ENCODE measurements at places on chromosomes 4 and X. TPM values are rescaled to one million over a fixed set of nuclear protein-coding genes. Genes with fewer than 3 reads are reported as not detected.
A peak's percentile ranks its signal among the peaks of the same experiment; 100 is the strongest.

Gene SMARCAD1
- total RNA-seq: 15.6 TPM

Gene NXF2B
- total RNA-seq: not detected

Gene NAA11
- not detected for total RNA-seq

Gene RGN
- total RNA-seq: not detected

Gene CT45A10
- not detected for total RNA-seq

Gene HMX1
- total RNA-seq: not detected

Gene APEX2
- 15.9 TPM for total RNA-seq

Gene TMPRSS11F
- not detected for total RNA-seq

Gene RAB41
- total RNA-seq: not detected

Gene CPE
- total RNA-seq: 23.6 TPM

Gene DOK7
- 4.1 TPM for total RNA-seq

DNA sequence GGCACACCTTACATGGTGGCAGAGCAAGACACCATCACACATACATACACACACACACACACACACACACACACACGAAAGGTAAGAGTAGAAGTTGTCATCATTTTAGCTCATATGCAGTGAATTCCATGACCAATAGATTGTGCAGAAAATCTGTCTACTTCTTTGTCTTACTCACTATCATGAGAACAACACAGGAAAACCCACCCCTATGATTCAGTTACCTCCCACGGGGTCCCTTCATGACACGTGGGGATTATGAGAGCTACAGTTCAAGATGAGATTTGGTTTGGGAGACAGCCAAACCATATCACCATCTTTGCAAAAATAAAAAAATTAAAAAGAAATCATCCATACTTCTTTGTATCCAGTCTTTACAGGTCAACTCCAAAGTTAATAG lies 221.1 kb downstream of the BMPR1B start:
- H3K4me3 ChIP-seq: no peak overlapping the region
- no peaks in the 10 kb centered on the region for H3K36me3 ChIP-seq
- H3K27ac ChIP-seq: no peak overlapping the region
- no peak for DNase-seq

DNA sequence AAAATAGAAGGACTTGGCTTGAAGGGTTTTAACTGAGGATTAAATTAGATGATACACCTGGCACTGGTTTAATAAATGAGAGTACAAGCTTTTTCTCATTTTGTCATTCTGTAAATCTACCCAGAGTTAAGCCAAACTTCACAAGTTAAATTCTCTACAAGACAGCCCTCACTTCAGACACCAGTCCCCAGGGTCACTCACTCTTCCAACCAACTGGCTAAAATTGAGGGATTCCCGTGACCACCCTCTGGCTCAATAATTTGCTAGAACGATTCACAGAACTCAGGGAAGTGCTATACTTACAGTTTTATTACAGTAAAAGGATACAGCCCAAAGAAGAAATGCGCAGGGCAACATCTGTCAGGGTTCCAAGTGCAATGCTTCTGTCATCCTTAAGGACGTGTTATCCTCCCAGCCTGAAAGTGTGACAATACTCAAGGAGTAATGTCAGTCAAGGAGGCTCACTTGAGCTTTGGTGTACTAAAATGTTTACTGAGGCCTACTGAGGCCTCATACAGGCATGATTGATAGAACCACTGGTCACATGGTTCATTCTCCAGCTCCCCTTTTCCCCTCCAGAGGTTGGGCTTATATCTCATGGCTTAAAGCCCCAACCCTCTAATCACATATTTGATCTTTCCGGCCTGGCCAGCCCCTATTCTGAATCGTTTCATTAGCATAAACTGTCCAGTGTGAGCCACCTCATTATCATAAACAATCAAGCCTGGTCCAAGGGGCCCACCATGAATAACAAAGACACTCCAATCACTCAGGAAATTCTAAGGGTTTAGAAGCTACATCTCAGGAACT lies 9.6 kb upstream of the TMSB4X start:
- H3K27ac ChIP-seq: no peak overlapping the region
- H3K4me1 ChIP-seq: no peaks in the 10 kb centered on the region
- H3K27me3 ChIP-seq: no peaks in the 10 kb centered on the region
- H3K4me3 ChIP-seq: no peak overlapping the region
- no peaks in the 10 kb centered on the region for H3K36me3 ChIP-seq

- DNase-seq: no peak
- no peaks in the 10 kb centered on the region for H3K27me3 ChIP-seq
- H3K27ac ChIP-seq: no peak overlapping the region
- H3K36me3 ChIP-seq: no peaks in the 10 kb centered on the region
- H3K4me3 ChIP-seq: no peak overlapping the region
- no peaks in the 10 kb centered on the region for H3K4me1 ChIP-seq
These were observed 179.8 kb downstream of the SPCS3 start for GRCh38 chr4:176499518-176499917.

- H3K4me3 ChIP-seq: no peak overlapping the region
- H3K4me1 ChIP-seq: no peaks in the 10 kb centered on the region
- H3K27me3 ChIP-seq: no peaks in the 10 kb centered on the region
- no peaks in the 10 kb centered on the region for H3K36me3 ChIP-seq
- no peak overlapping the region for H3K27ac ChIP-seq
These were observed 82.5 kb downstream of the CPE start for GRCh38 chr4:165461159-165461821.

DNA sequence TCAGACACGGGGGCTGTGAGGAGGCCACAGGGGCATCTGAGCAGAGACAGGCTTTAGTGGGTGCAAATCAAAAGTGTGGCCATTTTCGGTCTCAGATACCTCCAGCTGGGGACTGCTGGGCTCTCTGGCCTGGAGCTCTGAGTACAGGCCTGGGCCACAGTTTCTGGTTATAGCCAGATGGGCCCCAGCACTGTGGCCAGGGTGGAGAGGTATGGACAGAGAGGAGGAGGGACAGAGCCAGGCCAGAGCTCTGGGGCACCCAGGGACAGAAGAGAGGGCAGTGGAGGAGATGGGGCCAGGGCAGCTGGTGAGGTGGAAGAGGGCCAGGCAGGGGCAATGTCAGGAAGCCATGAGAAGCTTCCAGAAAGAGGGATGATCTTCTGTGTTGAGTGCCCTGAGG lies 20.1 kb downstream of the CCNQ start:
- H3K27me3 ChIP-seq: no peaks in the 10 kb centered on the region
- DNase-seq: no peak
- H3K4me3 ChIP-seq: no peak overlapping the region
- H3K27ac ChIP-seq: no peak overlapping the region
- H3K4me1 ChIP-seq: no peaks in the 10 kb centered on the region

DNA sequence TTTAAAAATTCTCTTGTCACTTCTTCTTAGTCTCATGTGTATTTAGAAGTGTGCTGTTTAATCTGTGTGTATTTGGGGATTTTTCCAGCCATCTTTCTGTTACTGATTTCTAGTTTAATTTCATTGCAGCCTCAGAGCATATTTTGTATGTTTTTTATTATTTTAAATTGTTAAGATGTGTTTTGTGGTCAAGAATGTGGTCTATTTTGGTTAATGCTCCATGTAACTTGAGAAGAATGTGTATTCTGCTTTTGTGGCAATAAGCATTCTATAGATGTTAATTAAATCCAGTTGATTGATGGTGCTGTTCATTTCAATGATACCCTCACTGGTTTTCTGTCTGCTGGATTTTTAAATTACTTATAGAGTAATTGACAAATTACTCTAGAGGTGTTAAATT lies 38.9 kb downstream of the ANXA10 start:
- no peak overlapping the region for H3K27ac ChIP-seq
- no peaks in the 10 kb centered on the region for H3K4me1 ChIP-seq
- no peaks in the 10 kb centered on the region for H3K36me3 ChIP-seq
- no peaks in the 10 kb centered on the region for H3K27me3 ChIP-seq

DNA sequence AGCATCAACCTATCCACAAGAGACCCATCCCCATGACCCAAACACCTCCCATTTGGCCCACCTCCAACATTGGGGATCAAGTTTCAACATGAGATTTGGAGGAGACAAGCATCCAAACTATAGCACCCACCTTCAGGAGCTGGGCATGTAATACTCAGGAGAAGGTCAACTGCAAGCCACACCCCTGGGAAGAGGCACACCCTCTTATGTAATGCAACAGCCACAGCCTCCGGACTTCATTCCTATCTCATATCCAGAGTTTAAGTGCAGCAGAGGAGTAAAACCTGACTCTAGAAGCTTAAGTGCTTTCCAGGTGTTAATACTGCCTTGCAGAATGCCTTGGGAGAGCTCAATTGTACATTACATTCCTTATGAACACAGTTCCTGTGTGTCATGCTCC lies 197.4 kb downstream of the PTTG2 start:
- H3K27me3 ChIP-seq: no peaks in the 10 kb centered on the region
- H3K4me3 ChIP-seq: no peak overlapping the region
- peaks cover 9% of the 10 kb centered on the region for H3K4me1 ChIP-seq
- no peaks in the 10 kb centered on the region for H3K36me3 ChIP-seq

GRCh38 chr4:2812612-2813354 lies 19.9 kb downstream of the SH3BP2 start:
- peak overlapping the region; percentile 90 for H3K27ac ChIP-seq
- H3K36me3 ChIP-seq: no peaks in the 10 kb centered on the region
- no peaks in the 10 kb centered on the region for H3K27me3 ChIP-seq

DNA sequence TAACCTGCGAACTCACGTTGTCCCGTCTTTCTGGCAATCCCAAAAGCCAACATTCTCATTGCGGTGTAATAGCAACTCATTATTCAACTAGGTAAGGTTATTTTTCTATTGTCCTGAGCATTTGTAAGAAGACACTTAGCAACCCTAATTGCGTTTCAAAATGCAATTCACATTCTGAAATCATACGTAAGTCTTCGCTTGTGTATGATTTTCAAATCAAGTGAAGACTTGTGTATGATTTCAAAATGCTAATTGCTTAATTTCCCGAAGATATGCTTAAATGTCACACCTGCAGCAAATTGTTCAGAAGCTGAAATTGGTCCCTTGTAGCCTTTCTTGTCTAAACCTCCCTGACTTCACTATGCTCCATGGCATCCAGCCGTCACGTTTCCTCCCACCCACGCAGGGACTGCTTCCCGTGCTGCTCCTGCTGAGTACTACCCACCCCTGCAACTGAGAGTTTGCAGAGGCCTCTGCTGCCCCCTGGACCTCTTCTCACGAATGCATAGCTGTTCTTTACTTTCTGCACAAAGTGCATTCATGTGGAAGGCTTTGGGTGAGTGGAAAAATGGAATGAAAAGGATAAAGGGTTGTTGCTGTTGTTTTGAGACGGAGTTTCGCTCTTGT lies 40.8 kb upstream of the CLDN24 start:
- H3K27me3 ChIP-seq: no peaks in the 10 kb centered on the region
- no peaks in the 10 kb centered on the region for H3K36me3 ChIP-seq
- no peak for DNase-seq

Data from Peyer's patch (tissue), 4 donors.